ENCODE measurements at places on chromosomes 7 and 10.

DNA sequence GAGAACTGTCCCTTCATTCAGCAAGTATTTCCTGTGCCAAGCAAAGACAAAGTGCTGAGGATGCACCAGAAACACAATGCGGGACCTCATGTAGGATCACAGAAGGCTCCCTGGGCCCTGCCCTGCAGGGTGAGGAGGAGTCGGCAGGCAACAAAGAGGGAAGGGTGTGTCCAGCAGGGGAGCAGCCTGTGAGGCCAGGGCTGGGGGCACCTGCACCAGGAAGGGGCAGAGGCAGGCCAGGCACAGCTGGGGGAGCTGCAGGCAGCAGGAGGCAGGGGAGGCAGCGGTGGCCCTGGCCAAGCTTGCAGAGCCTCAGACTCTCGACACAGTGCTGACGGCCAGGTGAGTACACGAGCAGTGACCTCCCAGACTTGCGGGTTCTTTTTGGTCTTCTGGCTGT is 123.3 kb downstream of the SLIT1 start:
- DNase-seq, result no peak

DNA sequence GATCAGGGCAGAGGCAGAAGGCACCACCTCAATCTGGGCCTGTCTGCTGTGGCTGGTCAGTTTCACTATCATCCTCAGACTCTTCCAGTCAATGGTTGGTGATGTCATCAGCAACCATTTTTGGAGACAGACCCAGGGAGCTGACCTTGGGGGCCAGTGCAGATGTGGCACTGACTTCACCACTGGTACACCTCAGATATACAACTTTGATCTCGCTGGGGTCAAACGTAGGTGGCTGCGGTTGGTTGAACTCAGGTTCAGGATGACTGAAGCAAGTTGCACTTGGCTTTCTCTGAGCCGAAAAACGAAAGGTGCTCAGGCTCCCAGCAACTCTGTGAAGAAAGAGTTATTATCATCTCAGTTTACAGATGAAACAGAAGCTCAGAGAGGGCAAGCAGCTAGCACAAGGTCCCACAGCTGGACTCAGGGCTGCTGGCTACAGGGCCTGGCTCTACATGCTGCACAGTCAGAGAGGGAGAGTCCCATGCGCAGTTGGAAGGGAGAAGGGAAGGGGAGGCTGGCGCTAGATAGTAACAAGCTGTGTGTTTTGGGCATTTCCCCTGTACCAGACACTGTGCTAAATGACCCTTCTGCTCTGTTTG is 27.2 kb downstream of the ANKRD16 start:
- no peak for DNase-seq

DNA sequence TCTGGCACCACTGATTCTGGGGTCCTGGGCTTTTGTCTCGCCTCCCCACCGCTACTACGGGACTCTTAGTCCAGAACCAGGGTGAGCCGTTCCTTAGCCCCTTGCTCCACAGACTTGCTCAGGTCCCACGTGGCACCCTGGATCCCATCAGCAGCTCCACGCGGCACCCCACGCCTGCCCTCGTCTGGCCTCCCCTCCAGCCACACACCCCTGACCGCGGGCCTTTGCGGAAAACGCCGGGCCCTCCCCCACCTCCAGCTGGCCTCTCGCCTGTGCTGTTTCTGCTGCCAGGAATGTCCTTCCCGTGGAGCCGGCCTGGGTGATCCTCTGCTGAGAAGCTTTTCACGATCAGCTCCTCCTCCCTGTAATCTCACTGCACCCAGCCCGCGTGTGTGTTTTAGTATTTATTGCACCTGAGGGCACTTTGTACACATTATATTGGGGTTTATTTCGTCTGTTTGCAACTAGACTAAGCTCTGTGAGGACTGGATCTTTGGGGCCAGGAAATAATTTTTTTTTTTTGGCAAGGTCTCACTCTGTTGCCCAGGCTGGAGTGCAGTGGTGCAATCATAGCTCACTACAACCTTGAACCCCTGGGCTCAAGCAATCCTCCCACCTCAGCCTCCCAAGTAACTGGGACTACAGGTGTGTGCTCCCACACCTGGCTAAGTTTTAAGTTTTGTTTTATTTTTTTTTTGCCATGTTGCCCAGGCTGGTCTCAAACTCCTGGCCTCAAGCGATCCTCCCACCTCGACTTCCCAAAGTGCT is 10.5 kb upstream of the TTYH3 start:
- DNase-seq, result no peak

DNA sequence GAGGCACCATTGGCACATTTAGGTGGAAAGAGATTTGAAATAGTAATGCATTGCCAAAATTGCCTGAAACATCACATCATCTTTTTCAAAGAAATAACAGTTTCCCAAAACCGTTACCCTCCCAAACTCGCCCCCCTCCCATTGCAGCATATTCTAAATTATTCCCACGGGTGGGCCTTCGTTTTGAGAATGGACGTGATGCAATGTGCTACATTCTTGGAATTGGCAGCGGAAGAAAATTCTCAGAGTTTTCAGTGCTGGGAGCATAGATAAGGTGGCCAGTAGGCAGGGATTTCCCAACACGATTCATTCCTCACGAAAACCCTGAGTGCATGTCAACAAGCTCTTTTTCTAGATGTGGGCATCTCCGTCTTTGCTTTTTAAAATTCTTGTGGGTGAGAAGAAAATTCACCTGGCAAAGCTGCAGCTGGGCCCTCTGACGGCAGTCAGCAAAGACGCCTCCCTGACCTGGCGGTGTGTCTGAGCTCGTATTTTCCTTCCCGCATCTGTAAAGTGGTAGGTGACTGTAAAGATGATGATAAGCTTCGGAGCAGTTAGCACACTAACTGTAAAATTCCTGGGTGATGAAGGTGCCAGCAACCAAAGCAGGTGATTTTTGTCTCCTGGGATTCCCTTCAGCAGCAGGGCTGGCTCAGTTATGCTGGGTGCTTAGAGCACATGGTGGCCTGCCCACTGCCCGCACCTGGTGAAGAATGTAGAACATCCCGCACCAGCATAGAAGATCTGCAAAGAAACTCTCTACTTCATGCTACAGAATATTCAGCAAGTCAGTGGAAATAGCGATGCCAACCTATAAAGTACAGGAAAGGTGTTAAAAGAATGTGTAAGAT is 141.9 kb upstream of the KLF6 start:
- no peak for DNase-seq

DNA sequence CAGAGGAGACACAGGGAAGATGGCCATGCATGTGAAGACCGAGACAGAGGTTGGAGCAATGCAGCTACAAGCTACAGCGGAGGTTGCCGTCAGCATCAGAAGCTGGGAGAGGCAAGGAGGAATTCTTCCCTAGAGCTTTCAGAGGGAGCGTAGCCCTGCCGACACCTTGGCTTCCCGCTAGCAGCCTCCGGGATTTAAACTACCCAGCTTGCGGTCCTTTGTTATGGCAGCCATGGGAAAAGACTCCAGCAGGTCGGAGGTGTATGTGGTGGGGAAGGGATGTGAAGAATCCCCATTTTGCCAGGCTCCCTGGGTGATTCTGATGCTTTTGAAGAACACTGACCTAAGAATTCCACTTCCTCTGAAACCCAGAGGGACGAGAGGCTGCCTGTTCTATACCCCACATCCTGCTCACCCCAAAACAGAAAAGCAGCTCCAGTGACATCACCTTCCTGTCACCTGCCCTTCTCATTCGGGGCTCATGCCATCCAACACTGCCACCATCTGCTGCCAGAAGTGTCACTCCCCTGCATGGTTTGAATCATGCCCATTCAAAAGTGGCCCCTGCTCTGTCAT is 3.3 kb upstream of the SEPHS1 start:
- DNase-seq, result peak; percentile 35

- DNase-seq, result no peak
Measured at GRCh38 chr10:76647301-76647700, 990.3 kb downstream of the KCNMA1 start.
